ENCODE measurements at places on chromosomes 1 and 21. TPM values are rescaled to one million over a fixed set of nuclear protein-coding genes. Genes with fewer than 3 reads are reported as not detected.

Gene APOBEC4
- under 0.01 TPM for total RNA-seq

GRCh38 chr1:76928522-76928921 is 61.2 kb downstream of the ST6GALNAC5 start:
- no peak for DNase-seq

DNA sequence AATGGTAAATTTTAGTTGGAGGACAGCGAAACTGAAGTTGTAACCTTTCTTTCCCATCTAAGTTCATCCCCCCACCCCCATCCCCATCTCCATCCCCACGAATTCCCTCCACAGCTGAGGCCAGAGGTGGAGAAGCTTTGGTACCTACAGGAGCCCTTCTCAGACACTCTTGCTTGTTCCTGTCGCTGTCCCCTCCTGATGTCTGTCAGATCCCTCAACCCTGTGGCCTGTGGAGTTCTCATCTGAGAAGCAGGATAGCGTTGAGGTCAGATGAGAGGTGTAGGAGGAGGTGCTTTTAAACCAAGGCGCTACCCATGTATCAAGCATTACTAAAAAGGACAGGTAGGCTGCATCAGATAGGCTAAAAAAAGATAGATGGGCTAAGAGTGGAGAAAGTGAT is 769 bp downstream of the NTPCR start:
- DNase-seq: no peak

Gene FHAD1
- total RNA-seq: 0.72 TPM

Gene ALX3
- not detected for total RNA-seq

DNA sequence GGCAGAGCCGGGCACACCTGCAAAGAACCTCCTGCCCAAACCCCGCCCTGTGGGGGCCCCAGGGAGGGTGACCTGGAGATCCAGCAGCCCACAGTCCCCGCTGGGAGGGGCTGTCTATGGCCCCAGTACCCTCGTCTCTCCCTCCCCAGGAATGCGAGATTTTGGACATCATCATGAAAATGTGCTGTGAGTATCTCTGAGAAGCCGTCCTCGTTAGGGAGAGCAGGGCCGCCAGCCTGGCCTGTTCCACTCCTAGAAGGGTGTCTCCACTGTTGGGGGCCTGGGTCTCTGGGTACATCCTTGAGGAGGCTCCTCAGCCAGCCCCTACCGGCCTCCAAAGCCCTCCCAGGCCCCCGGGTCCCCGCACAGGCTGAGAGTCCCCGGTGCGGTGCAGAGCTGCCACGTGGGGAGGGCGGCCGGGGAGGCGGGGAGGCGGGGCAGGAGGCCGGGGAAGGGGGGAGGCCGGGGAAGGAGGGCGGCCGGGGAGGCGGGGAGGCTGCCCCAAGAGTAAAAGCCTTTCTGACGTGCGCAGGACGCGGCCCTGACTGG is 18.7 kb downstream of the COL6A1 start:
- peak; percentile 66 for DNase-seq

- peak; percentile 88 for DNase-seq
These were observed 773 bp upstream of the DDX59 start for GRCh38 chr1:200670242-200671118.

DNA sequence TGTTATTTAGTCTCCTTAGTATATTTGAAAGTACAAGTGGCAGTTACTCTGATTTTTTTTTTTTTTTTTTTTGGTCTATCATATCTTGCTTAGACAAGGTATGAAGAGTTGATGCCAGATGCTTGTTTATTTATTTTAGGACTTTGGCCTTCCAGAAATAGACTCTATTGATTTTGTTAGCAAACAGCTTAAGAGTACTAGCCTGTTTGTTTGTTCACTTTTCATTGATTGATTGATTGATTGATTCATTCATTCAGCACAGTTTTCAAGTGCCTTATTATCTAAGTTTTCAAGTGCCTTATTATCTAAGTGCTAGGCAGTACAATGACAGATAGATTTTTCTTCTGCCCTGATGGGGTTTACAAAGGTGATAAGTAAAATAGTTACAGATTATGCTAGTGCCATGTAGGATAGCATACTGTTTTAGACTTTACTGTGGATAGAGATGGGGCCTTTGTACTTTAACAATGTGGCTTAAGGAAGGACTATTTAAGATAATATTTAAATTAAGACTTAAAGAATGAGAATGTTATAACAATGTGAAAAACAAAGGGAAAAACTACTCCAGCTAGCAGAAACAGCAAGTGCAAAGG is 50.5 kb downstream of the MTF2 start:
- DNase-seq: no peak

DNA sequence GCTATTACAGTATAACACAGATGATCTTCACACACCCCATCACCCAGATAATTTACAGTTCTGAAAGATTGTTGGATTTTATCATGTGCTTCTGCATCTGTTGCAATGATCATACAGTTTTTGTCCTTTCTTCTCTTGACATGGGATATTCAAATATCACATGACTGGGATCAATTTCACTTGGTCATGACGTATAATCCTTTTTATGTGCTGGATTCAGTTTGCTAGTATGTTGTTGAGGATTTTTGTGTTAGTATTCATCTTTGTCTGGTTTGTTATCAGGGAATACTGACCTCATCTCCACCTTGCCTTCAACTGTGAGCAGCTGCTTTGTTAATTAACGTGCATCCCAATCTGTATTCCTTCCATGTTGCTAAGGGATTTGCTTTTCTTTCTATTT is 44.7 kb upstream of the DISC1 start:
- DNase-seq: no peak

Gene TMEM269
- under 0.01 TPM for total RNA-seq

Gene PTPRF
- total RNA-seq: 13.0 TPM

Gene DMRTA2
- under 0.01 TPM for total RNA-seq

- DNase-seq: peak; percentile 22
These were observed 200.4 kb downstream of the DNM3 start for GRCh38 chr1:172041742-172042141.

DNA sequence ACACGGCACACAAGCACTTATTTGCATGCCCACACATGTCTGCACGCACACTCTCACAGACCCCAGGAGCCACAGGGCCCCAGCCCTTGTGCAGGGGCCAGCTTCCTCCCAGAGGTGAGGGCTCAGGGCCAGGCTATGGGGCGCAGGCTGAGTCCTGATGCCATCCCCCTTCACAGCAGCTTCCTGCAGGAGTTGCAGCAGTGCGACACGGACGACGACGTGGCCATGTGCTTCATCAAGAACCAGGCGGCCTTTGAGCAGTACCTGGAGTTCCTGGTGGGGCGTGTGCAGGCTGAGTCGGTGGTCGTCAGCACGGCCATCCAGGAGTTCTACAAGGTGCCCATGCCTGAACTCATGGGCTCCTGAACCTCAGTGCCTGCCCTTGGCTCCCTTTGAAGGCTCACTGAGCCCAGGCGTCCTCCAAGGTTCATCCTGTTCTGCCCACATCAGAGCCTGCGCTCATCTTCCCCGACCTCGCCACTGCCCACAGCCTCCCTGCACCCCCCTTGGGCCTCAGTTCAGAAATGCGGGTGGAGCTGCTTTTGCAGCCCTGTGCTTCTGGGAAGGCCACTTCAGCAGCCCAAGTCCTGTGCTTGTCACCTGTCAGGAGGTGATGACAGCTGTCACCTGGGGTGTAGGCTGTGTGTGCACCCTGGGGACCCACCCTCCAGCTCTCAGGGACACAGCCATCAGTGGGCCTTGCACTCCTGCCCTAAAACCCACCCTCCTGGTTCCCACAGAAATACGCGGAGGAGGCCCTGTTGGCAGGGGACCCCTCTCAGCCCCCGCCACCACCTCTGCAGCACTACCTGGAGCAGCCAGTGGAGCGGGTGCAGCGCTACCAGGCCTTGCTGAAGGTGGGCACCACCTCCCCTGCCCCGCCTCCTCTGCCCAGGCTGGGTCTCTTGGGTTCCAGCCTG is 66.6 kb downstream of the TRIM11 start:
- DNase-seq: peak; percentile 68

GRCh38 chr21:42056468-42056867 is 14.6 kb upstream of the UMODL1 start:
- DNase-seq: peak; percentile 80

DNA sequence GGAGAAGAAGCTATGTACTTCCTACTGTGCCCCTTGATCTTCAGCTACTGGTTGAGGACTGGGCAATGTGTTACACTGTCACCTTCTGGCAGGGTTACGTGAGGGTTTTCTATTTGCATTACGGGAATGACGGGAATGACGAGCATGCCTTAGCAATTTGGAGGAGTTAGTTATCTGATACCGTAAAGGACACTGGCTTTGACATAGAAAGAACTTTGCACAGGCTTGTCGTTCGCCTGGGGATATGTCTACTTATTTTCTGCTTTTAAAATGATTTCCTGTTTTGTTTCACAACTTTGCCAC is 19.8 kb upstream of the ACBD6 start:
- no peak for DNase-seq

Gene CRYAA
- total RNA-seq: not detected

DNA sequence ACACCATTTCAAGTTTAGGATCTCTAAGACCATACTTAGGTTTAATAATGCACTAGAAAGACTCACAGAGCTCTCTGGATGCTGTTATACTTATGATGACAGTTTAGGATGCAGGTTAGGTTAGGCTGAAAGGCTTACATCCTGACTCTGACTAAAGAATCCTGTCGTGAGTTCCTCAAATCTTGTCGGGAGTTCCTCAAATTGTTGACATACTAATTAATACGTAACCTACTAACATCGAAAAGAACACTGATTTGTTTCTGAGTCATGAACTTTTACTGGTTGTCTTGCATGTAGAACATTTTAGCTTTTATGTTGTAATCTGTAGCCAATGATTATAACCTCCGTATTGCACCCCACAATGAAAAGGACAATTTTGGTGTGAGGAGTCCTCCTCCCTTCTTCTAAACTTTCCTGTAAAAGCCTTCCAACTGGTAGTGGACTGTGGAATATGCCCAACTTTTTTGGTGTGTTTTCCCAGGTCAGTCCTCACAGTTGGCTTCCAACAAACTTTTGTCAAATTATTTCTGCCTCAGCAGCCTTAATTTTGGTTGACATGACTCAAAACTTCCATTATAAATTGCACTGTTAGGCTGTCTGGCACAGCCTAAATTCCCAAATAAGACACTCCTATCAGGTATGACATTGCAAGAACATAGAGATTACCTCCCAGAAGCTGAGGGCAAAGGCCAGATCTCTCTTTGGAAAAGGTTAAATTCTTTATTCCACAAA is 107.9 kb upstream of the PALMD start:
- no peak for DNase-seq

GRCh38 chr1:18486195-18486594 is 5.5 kb downstream of the KLHDC7A start:
- DNase-seq: no peak

GRCh38 chr1:69328186-69328585 is 239.5 kb upstream of the LRRC7 start:
- DNase-seq: no peak

DNA sequence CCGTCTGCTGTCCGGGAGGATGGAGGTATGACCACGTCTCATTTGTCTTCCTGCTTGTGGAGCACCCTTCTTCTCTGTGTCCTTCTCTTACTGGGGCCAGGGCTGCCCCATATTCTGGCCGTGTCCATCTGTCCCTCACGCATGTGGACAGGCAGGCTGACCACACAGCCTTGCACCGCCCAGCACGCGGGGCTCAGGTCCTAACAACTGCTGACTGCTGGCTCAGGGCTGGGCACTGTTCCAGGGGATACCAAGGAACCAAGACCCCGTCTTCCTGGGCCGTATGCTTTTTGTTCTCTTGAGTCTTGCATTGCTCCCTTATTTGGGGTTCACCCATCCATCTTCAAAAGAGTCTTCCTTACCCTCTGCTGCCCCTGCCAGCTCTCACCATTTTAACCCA is 17.5 kb upstream of the SPSB1 start:
- peak; percentile 92 for DNase-seq

DNA sequence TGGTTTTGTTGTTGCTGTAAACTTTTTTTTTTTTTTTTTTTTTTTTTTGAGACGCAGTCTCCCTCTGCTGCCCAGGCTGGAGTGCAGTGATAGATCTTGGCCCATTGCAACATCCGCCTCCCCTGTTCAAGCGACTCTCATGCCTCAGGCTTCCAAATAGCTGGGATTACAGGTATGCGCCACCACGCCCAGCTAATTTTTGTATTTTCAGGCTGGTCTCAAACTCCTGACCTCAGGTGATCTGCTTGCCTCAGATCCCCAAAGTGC is 78.9 kb upstream of the SLC45A1 start:
- DNase-seq: no peak

- no peak for DNase-seq
These were observed 48.2 kb downstream of the RPE65 start for GRCh38 chr1:68401506-68401905.

- no peak for DNase-seq
These were observed 167.4 kb upstream of the COL11A1 start for GRCh38 chr1:103275725-103276124.

DNA sequence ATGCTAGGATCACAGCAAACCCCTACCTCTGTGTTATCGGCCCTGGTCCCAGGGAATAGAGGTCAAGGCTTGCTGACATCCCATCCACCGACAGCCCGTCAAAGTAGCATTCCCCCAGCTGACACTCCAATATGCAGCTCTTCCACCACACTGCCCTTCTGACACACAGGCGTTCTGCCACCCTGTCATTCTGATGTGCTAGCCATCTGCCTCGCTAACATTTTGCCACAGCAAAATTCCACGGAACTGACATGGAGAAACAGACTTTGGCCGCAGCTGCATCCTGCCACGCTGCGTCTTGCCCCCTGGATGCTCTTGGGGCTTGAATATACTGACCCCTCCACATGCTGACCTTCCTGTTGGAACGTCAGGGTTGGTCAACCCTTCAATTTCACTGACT is 163.2 kb upstream of the CSF3R start:
- no peak for DNase-seq
